Mucosa of descending colon (tissue), 3 donors: ENCODE measurements at places on chromosomes 2 and 18.

DNA sequence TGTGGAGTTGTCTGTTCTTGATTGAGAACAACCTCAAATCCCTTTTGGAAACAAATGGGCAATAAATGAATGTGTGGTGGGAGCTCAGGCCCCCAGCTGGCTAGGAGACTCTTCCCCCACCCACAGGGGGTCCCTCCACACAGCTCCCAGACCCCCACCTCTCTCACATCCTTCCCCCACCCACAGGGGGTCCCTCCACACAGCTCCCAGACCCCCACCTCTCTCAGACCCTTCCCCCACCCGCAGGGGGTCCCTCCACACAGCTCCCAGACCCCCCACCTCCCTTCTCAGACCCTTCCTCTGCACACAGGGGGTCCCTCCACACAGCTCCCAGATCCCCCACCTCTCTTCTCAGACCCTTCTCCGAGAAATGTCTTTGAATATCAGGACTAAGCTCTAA lies 79.0 kb upstream of the CTDP1 start:
- peak; percentile 5 for DNase-seq

DNA sequence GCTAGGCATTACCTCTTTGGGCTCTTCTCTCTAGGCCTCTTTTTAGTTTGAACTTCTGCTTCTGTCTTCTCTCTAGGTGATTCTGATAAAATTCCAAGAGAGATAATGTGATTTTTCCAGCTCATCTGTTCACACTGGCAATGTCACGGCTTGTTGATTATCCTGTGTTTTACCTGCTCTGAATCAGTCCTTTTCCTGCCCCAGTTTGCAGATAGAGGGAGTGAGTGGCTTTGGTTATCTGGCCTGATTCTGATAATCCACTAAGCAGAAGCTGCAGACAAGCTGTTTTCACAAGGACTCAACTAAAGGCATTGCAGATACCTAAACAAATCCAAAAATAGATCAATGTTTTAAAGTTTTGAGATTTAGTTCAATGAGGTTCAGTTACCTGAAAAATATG lies 111.9 kb downstream of the DCC start:
- no peak for DNase-seq

GRCh38 chr2:216286616-216287231 lies 85.6 kb downstream of the MARCHF4 start:
- no peak for DNase-seq

GRCh38 chr2:176558574-176559140 lies 289.4 kb downstream of the MTX2 start:
- DNase-seq = no peak

GRCh38 chr2:113791697-113792590 lies 35.5 kb upstream of the SLC35F5 start:
- DNase-seq = no peak
